Stimulated activated CD8-positive, alpha-beta memory T cell treated with anti-CD3 and anti-CD28 coated beads, Interleukin-2, amount 100 ng/mL, for 48 hours (primary cell): ENCODE measurements at places on chromosomes 16 and 17.

DNA sequence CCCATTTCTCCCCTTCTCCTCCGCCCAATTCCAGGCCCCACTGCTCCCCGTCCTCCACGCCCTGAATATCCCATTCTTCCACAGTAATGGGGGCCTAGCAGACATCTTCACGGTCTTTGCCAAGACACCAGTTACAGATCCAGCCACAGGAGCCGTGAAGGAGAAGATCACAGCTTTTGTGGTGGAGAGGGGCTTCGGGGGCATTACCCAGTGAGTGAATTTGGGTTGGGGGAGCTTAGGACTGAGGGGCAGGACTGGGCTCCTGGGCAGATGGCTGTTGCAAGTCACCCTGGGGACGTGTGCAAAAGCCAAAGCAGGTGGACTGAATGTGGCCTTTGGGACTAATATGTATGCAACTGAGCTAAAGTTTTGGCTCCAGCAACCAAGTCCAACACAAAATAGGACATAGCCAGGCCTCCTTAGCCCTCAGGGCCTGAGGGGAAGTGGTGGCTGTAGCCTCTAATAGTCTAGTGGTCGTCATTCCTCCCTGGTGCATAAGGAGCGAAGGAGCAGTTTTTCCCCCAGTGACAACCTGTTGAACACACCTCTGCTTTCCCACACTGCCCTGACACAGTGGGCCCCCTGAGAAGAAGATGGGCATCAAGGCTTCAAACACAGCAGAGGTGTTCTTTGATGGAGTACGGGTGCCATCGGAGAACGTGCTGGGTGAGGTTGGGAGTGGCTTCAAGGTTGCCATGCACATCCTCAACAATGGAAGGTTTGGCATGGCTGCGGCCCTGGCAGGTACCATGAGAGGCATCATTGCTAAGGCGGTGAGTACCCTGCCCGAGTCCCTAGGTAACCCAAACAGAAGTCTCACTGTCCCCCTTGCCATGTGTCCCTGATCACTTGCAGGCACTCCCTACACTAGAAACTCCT lies 2.6 kb downstream of the ACADVL start:
- DNase-seq, result no peak

DNA sequence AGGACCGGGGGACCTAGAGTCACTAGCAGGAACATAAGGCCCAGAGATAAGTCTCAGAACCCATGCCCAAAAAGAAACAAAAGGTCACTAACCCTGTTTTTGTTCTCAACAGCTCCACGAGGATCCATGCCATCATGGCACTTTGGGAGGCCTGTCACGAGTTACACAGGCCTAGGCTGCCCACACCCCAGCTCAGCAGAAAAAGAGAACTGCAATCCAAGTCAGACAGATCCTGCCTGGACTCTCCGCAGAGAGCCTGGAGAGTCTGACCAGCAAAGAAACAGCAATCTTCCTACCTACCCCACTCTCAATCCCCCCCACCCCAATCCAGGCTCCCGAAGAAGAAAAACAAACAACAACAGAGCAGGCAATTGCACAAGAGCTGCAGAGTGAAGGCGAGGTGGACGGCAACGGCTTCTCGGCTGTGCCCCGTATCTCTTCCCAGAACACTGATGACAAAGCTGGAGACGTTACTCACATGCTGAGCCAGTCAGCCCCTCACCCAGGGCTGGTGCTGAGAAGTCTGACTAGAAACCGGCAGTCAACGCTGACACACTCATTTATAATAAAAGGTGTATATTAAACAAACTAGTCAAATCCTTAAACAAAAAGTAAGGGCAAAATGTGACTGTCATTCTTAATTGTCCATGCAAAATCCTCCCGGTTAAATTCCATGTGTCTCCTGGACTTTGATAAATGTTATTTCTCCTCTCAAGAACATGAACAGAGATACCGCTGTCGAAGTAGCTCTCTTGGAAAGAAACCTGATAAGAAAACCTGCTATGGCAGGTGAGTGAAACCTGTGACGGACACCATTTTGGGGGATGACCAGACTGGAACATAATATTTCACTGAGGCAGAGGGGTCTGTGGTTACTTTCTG lies 89.3 kb downstream of the SMG6 start:
- no peak for DNase-seq

GRCh38 chr17:41301916-41302901 lies at the start of gene KRTAP29-1:
TSS of gene KRTAP29-1 (minus strand) at chr17:41302851. CDS start at chr17:41302851, 0 bp downstream.
- DNase-seq, result no peak

DNA sequence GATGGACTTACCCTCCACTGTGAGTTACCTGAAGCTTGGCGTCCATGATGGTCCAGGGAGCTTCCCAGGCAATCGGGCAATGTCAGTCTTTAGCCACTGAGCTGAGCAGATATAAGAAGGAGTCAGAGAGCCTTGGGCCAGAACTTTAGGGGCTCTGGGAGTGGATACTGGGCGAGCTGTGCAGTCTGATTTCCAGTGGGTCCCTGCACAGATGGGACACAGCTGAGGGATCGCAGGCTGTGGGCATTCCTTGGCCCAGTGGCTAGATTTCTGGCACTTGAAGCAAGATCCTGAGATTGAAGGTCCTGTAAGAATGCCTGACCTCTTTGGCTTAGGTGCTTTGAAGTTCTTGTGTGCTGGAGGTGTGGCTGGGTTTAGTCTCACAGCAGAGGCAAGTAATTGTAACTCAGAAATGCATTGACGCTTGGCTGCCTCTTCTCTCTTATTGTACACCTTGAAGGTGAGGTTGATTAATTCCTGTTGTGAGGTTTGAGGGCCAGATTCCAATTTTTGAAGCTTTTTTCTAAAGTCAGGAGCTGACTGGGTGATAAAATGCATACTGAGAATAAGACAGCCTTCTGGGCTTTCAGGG lies 2283.8 kb downstream of the TP53TG3F start:
- DNase-seq, result no peak
